ENCODE measurements at places on chromosomes 12 and 14.

- no peak for DNase-seq
These were observed 34.1 kb downstream of the SCFD1 start for GRCh38 chr14:30656190-30656632.

DNA sequence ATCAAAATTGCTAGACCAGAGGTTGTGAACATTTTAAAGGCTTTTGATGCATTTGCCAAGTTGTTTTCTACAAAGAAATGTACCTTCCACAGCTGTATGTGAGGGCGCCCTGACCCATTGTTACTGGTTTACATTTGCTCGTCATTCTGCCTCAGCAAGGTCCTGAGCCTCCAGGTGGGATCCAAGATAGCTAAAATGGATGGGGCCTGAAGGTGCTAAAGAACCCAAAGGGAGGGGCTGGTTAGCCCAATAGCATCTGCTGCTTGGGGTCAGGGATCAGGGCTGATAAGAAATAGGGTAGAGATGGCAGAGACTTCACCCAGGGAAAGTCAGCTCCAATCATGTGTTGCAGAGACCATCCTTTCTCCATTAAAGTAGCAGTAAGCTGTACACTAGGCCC lies 43.1 kb downstream of the GALNT16 start:
- no peak for DNase-seq

GRCh38 chr14:65210822-65211182 lies 108.5 kb upstream of the MAX start:
- DNase-seq = no peak

DNA sequence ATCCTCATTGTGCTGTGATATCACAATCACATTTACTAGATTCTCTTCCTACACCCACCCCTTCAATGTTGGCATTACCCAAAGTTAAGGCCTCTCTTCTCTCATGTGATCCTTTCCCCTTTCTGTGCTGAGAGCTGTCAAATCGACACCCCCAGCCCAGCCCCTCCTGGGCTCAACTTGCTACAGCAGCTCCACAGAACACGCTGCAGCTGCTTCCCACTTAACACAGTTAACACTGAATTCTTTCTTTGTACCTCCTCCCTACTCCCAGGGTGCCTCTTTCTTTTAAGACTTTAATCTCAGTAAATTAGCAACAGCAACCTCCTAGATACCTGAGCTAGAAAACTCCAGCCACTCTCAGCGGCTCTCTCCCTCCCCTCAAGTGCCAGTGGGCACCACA lies 17.8 kb downstream of the SPTB start:
- no peak for DNase-seq

DNA sequence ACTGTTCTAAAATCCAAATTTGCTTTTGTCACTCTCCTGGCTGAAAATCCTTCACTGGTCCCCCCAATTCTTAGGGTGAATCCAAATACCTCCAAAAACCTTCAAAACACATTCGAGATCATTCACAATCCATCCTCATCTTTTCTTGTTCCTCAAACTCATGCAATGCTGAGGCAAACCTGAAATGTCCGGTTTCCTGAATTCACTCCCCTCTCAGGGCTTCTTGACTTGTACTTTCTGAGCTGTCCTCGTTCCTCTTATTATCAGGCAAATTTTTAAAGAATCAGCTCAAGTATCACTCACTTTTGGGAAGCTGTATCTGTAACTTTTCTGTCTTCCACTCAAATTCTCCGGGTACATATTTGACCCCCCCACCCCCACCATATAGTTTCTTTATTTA lies 84.9 kb upstream of the DUSP6 start:
- DNase-seq = no peak

DNA sequence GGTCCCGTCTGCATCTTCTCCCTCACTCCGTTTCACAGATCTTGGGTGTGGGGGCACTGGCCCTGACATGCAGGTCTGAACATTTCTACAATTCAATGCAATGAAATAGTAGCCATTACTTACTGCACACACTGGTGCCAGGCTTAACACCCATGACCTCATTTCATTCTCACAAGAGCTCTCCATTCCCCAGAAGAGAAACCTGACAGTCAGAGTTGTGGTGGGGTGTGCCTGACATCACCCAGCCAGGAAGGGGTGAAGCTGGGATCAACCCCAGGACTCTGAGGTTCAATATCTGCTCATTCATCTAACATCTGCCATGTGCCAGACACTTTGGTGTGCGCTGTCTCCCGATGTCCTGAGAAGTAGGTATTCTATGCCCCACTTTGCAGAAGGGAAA lies 34.7 kb downstream of the MVK start:
- DNase-seq = no peak

DNA sequence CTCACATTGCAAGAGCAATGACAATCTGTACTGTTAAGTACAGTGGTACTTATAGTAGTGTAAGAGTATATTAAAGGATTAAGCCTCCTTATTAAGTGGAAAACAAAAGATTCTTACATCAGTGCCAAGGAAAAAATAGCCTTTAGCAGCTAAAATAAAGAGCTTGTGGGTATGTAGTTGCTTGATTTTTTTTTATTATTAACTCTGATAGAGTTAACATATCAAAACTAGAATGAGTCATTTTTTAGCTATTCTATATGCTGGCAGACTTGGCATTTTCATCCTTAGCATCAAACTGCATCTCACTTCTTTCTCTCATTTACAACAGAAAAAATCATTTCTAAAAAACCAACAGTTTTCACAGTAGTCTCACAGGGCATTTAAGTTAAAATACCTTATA lies 86.5 kb downstream of the ATP2B1 start:
- no peak for DNase-seq

GRCh38 chr12:110591451-110592051 lies 8.4 kb upstream of the PPTC7 start:
- DNase-seq = no peak

GRCh38 chr12:57868851-57869268 lies 22.3 kb upstream of the CTDSP2 start:
- DNase-seq = no peak

DNA sequence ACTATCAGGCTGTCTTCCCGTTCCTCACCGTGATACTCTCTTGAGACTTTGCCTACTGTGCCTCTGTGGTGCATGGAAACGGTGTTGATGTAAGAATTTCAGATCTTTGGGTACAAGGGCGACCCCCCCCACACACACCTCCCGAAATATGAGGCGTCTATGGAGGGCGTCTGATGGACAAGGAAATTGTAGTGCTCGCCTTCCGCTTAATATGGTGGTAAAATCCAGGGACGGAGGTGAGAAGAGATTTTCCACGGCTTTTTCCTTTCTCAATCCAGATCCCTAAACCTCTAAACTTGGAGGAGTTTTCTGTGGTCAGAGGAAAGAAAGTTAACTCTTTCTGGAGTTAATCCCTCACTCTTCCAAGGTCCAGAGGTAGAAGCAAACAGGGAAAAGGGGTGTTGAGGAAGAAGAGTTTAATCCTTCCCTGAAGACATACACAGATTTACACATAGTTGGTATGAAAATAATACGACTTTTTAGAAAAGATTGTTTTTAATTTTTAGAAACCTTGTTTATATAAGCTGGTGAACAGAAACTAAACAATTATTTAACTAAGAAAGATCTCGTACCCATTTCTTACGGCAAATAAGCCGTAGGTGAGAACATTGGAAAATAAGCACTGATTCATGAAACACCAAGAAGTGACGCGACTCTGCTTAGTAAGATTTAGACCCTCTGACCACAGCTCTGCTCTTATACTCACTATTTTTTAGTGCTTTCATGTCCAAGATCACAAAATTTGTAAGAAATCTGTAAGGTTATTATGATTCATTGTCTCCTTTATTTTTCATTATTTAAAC lies 23.1 kb upstream of the RNASE12 start:
- no peak for DNase-seq

- DNase-seq = no peak
These were observed 128.4 kb upstream of the SSTR1 start for GRCh38 chr14:38079268-38079667.

- no peak for DNase-seq
These were observed 141.1 kb downstream of the PHETA1 start for GRCh38 chr12:111227476-111228420.

DNA sequence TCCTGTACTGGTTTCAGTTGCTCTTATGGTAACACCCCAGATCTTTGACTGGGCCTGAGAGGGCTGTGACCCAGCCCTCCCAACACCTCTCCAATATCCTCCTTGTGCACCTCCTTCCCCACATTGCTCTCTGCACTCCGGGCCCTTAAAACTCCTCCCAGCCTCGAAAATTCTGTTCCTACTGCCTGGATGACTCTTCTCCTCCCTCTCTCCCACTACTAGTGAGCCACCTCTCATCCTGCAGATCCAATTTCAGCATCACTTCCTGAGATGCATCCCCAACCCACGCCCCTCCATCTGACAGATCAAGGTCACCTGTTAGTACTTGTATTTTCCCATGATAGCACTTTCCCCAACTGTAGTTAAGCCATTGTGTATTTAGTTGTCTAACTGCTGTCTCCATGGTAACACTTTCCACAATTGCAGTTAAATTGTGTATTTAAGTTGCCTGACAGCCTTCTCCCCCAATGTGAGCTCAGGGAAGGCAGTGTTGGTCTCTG lies 11.5 kb upstream of the NT5DC3 start:
- DNase-seq = no peak

DNA sequence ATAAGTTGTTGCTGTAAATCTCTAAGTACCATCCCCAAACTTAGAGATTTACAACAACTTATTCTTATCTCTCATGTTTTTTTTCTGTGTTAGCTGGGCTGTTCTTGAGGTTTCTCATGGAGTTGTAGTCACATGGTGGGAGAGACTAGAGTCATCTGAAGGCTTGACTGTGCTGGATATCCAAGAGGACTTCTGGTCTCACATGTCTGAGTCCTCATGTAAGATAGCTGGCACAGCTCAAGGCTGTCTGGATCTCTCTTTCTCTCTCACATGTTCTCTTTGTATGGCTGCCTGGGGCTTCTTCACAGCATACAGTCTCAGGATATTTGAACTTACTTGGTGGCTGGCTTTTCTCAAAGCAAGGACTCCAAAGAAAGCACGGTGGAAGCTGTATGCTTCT lies 63.8 kb downstream of the DACT1 start:
- DNase-seq = no peak

DNA sequence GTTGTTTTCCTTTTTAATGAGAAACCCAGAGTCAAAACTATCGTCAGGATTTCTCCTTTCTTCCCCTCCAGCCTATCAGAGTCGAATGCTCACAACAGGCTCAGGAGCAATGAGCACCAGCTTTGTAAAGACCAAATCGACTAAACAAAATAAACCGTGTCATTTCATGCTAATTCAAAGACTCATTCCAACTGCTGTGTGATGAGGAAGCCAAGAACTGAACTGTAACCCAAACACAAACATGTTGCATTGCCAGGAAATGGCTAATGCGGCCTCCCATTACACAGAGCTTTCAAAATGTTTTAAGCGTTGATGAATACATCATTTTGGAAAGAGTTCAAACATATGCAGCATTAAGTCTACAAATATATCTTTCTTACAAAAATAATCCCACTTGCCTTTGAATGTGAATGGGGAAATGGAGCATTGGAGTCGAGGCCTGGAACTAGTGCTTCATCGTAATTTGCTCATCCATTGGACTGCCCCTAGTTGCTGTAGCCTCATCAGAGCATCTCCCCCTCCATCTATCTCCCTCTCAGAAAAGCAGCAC lies 349.5 kb downstream of the GXYLT1 start:
- no peak for DNase-seq

DNA sequence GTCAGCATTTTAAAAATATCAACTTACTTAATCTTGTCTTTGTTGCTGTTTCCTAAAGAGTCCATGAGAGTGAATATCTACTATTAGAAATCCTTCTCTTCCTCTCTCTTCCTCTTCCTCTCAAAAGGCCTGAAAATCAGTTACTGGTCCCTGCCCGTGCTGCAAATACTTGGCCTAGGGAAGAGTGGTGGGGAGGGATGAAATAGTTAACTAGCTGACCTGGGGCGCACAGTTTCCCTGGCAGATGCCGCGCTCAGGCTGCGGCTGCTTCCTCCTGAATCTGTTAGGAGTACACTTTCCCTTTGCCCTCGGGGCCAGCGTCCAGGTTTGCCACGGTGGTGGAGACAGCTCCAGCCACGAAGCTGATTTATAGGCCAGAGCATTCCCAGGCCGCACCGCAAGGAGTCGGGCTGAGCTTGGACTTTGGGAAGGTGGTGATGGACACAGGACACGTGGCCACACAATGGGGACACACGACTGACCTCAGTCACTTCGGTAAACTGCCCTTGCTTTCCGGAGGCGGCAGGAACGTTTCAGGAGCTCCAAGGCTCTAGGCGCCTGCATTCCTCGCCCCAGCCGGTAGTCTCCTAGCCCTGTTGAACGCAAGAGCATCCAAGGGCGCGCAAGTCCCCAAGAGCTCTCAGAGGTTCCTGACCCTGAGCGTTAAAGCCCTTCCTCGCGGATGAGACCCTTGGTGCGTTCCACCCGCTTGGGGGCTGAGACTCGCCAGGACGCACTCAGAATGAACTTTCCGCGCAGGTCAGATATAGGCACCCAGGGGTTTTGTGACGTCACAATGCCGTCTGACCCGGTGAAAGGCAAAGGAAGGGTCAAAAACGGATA lies 7.1 kb upstream of the ASCL1 start:
- DNase-seq = no peak

- DNase-seq = no peak
These were observed 18.8 kb downstream of the PYM1 start for GRCh38 chr12:55908726-55909512.

GRCh38 chr12:53486736-53487487 lies 12.3 kb downstream of the MAP3K12 start:
- no peak for DNase-seq

GRCh38 chr14:68111097-68111852 lies 291.7 kb downstream of the RAD51B start:
- DNase-seq = no peak

GRCh38 chr12:47808574-47809365 lies 10.9 kb downstream of the HDAC7 start:
- no peak for DNase-seq

All from stimulated activated CD4-positive, alpha-beta T cell treated with anti-CD3 and anti-CD28 coated beads, Interleukin-1b, Interleukin-23, amount 100 ng/mL, for 24 hours (primary cell).